ENCODE measurements at places on chromosomes 5 and 9.

DNA sequence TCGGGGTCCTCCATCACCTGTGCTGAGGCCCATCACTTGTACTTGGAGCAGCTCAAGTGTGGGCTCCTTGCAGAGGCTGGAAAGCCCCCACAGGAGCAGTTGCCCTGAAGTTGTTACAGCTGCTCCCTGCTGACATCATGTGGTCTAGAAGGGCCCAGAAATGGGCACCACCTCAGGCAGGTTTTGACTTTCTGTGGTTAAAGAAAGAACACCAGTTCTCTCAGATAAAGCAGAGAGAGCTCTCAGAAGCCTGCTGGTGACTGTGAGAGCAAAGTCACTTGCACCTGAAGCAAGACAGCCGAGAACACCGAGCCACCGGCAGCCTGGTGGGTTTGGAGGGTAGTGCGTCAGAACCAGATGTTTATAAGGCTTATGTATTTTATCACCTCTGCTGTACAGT lies 70.4 kb downstream of the MVB12B start:
- DNase-seq = peak; percentile 22

GRCh38 chr5:87210743-87211142 lies 56.9 kb upstream of the RASA1 start:
- DNase-seq = peak; percentile 83

- peak; percentile 28 for DNase-seq
Measured at GRCh38 chr9:124854822-124855221, 1.6 kb downstream of the WDR38 start.

- DNase-seq = no peak
Measured at GRCh38 chr9:6552498-6553121, 92.9 kb downstream of the GLDC start.

DNA sequence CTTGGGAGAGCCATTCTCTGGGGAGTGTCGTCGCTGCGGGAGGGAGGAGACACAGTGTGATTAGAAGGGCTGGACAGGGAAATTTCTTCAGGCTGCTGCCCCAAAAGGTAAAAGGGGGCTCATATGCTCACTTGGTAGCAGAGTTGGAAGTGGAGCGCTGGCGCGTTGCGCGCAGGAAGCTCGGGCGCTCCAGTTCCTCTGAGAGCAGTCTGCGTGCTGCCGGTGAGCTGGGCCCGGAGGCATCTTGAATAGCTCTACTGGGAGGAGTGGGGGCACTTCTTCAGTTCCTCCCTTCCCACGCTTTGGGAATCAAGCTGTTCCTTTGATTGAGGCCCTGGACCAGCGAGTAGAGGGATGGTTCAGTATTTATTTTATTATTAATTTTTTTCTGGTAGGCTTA lies 2.7 kb downstream of the RXFP3 start:
- DNase-seq = no peak

GRCh38 chr5:154696891-154697290 lies 58.3 kb upstream of the LARP1 start:
- peak; percentile 29 for DNase-seq

DNA sequence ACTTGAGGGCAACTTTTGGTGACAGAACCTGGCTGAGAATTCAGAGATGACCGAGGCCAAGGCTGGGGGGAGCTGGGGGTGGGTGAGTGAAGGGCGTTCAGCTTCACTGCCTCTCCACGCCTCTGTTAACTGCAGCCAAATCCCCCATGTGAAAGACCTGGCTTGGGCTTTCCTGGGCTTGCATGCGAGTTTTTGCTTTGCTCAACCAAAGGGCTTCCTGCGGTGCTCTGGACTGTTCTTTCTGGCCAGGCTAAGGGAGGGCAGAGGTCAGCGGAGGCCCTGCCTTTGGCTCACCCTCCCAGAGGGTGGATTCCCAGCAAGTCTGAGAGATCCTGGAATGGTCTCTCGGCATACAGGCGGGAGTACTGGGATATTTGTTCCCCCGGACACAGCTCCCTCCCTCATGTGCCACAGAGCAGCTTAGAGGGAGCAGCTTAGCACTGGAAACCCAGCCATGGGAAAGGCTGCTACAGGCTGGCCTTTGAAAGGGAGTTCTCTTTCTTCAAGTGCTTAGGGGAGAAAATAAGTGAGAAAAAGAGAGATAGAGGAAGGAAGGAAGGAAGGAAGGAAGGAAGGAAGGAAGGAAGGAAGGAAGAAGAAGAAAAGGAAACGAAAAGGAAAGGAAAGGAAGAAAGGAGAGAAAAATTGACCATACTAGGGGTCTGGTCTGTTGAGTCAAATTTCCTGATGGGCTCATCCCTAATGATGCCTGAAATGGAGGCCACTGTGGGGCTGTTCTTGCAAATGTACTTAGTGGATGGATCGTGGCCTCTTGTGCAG lies 158.8 kb downstream of the FGF18 start:
- DNase-seq = no peak

GRCh38 chr5:67214707-67215447 lies 18.3 kb upstream of the CD180 start:
- peak; percentile 74 for DNase-seq

GRCh38 chr5:83475935-83476814 lies 4.6 kb downstream of the VCAN start:
- no peak for DNase-seq

- DNase-seq = no peak
Measured at GRCh38 chr5:139954022-139954421, 89.1 kb downstream of the NRG2 start.

- DNase-seq = no peak
Measured at GRCh38 chr5:131180407-131180806, 9.7 kb downstream of the LYRM7 start.

DNA sequence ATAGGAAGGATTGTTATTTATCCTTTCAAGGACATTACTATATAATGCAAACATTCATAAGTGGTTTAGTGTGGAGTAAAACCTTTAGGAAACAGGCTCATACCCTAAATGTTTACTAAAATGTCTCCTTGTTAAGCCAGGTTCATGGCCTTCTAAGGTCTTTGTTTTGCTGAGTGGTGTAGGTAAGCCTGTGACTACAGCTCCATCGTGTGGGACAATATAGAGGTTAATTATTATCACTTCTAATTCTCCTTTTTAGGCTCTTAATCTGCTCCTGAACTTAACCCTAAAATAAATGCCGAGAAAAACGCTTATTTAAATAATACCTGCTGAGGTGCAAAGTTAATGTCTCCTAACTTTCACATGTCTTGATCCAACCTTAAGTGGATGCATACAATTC lies 43.8 kb downstream of the SPINK5 start:
- peak; percentile 69 for DNase-seq

- no peak for DNase-seq
Measured at GRCh38 chr9:21966140-21966851, 27.9 kb downstream of the CDKN2A start.

DNA sequence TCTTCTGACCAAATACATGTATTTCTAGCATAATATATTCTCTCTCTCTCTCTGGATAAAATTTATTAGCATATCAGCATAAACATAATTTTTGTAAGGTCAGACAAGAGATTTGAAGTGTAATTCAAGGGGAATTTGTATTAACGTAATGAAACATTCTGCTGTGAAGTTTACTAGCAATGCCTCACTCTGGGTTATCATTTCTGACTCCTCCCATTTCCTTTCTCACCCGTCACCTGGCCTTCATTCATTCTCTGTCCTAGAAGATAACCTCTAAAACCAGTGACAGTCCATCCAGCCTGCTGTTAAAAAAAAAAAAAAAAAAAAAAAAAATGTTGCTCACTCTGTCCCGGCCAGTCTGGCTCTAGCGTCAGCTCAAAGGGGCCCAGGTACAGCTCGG lies 27.1 kb downstream of the GRAMD2B start:
- DNase-seq = peak; percentile 74

DNA sequence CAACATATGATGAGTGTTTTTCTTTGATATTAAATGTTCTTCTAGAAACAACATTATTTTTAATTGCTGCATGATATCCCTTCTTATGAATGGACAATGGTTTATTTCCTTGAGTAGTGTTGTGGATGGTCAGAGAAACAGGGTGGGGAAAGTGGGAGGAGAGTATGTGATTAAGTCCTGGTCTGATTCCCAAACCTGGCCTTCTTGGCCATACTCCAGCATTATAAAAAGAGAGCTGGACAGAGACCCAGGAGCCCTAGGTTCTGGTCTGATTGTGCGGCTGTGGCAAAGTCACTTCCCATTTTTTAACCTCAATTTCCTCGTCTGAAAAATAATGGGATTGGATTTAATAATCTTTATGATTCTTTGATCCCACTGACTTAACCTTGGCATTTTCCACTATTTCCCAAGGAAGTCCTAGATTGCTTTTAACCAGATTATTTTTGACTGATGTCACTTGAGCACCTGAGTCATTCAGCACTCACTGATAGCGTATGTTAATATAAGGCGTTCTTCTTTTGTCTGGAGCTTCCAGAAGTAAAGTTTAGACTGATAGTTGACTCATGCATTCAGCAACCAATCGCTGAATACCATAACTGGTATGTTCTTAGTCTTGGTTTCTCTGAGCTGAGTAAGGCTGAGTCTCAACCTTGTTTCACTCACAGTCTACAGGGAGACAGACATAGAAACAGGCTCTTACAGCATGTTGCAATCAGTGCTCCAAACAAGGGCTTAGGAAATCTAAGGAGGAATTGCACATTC lies 26.2 kb downstream of the OSMR start:
- DNase-seq = peak; percentile 31

- DNase-seq = no peak
Measured at GRCh38 chr9:127813686-127814226, 11.1 kb downstream of the FPGS start.

- no peak for DNase-seq
Measured at GRCh38 chr5:83568186-83568585, 96.6 kb downstream of the VCAN start.

DNA sequence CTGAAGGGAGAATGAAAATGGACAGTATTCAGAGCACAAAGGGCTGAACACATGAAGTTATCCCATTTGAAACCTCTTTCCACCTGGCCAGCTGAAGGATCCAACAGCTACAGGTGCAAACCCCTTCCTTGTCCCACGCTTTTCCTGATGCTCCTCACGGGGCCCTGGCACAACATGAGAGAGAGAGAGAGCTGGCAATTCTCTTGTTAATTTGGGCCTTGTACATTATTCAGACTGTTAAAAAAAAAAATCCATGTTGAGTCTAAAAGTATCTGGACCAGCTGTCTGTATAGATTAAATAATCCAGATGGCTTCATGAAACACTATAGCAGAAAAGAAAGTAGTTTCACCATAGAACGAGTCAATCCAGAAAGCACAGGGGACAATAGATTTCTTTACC lies 74.1 kb downstream of the HMHB1 start:
- DNase-seq = no peak

- no peak for DNase-seq
Measured at GRCh38 chr5:67476531-67476930, 279.9 kb upstream of the CD180 start.

DNA sequence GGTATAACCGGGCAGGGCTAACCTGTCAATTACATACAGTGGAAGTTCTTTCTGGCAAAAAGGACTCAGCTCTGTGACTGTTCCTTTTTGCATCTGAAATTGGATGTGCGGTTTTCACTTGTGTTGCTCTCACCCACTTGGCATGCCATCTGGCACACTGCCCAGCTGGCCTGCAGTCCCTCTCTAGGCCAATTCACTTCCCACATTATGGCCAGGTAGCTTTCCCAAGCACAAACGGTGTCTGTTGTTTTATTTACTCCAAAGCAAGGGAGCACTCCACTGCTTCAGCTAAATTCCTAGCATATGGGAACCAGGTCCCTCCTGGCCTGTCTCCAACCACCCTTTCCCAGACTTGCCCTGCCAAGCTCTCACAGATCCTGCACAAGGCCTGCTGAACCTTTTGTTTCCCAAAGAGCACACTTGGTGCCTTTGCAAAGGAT lies 132.5 kb downstream of the SEMA6A start:
- DNase-seq = peak; percentile 61

- DNase-seq = no peak
Measured at GRCh38 chr5:5066276-5067186, 73.6 kb upstream of the ADAMTS16 start.

DNA sequence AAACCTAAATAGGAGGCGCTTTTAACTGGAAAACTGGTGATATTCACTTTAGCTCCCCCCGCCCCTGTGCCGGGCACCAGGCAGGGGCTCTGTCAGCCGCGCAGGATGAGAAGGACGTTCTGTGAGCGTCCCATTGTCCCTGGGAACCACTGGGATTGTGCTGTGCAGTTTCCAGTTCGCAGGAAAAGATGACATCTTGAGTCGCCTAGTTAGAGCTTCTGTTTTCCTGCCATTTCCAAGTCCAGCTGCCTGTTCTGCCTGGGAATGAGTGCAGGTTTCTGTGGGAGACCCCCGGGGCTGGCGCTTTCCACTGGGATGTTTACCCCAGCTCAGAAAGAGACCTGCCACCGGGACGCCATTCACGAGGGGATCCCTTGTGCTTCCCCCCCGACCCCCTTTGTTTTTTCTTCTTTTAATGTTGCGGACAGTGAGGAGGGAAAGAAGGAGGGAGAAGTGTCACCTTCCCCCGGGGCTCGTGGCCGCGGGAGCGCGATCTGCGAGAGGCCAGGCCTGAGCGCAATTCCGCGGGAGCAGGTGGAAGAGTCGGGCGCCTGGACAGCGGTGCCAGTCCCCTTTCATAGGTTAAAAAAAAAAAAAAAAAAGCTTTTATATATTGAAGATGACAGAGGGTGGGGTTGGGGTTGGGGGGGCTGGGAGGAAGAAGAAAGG lies 121.5 kb downstream of the RMI1 start:
- no peak for DNase-seq

Measured in DMS53 (cell line).